IMR-90 (cell line): ENCODE measurements at places on chromosomes 12 and 14. TPM values are rescaled to one million over a fixed set of nuclear protein-coding genes. Genes with fewer than 3 reads are reported as not detected.

Gene GNB3
- total RNA-seq, result 0.56 and 0.72 TPM in 2 replicates

Gene OTX2
- total RNA-seq, result not detected in 2 replicates

Gene BDKRB1
- 51.4 and 56.5 TPM in 2 replicates for total RNA-seq

Gene FAM222A
- total RNA-seq, result under 0.01 TPM in 2 replicates

Gene SLC10A1
- not detected in 2 replicates for total RNA-seq

Gene INSM2
- not detected in 2 replicates for total RNA-seq

Gene CLEC2A
- not detected in 2 replicates for total RNA-seq

Gene SDS
- not detected in 2 replicates for total RNA-seq

Gene NEUROD4
- not detected in 2 replicates for total RNA-seq

Gene KLRG1
- 0.54 and 0.56 TPM in 2 replicates for total RNA-seq

Gene PRR4
- total RNA-seq, result 0.72 and 0.83 TPM in 2 replicates

Gene GALNT9
- total RNA-seq, result under 0.01 TPM in 1 of 2 replicates, not detected in the other

Gene AQP2
- total RNA-seq, result not detected in 2 replicates

Gene RBP5
- not detected in 2 replicates for total RNA-seq

Gene EXOC3L4
- total RNA-seq, result not detected in 2 replicates

Gene HPD
- 0.18 TPM in 1 of 2 replicates, not detected in the other for total RNA-seq

Gene POTEG
- total RNA-seq, result not detected in 2 replicates

Gene OR4Q3
- not detected in 2 replicates for total RNA-seq

Gene KDM5A
- 66.7 and 95.9 TPM in 2 replicates for total RNA-seq

Gene SIX1
- 7.7 and 8.6 TPM in 2 replicates for total RNA-seq

Gene ERC1
- 25.6 and 27.8 TPM in 2 replicates for total RNA-seq

Gene HOXC4
- total RNA-seq, result under 0.01 TPM in 1 of 2 replicates, not detected in the other

Gene DPY19L2
- 0.90 and 1.4 TPM in 2 replicates for total RNA-seq

Gene GALNT6
- 21.4 and 23.7 TPM in 2 replicates for total RNA-seq

Gene GDF3
- not detected in 2 replicates for total RNA-seq

Gene LTBR
- 19.7 and 24.7 TPM in 2 replicates for total RNA-seq

Gene AQP6
- not detected in 2 replicates for total RNA-seq

Gene ZDHHC22
- not detected in 2 replicates for total RNA-seq

Gene DPF3
- 32.8 and 48.9 TPM in 2 replicates for total RNA-seq
